ENCODE measurements at places on chromosomes 5 and 9.

DNA sequence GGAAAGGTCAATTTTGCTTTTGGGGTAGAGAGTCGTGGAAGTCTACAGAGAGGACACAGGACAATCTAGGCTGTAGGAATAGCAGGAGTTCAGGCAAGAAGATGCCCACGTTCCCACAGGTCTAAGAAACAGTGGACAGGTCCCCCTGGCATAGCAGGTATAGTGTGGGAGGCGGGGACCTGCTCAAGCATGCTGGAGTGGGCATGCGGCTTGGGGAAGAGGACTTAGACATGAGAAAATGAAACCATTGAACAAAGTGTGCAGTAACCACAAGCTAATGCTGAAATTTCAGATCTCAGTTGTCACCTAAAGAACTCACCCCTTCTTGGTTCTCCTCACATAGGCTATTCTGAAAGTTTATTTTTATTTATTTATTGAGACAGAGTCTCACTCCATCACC lies 142.8 kb upstream of the EFNA5 start:
- no peak for DNase-seq

DNA sequence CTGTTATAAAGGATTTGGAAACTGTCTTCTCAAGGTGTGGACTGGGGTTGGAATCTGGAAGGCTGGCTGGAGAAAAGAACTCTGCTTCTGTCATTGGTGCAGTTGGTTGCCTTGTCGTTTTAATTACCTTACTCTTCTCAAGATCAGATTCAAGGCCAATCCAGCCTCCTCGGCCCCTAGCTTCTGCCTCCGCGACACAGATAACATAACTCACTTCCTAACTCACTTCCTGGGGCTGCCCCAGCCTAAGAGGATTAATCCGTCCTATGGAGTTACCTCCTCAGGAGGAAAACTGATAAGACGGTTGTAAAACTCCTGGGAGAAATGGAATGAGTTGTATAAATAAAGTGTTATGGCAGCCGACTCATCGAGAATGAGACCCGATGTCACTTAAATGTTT lies 389.1 kb upstream of the WWC1 start:
- no peak for DNase-seq

- no peak for DNase-seq
These were observed 87.6 kb upstream of the TMED7 start for GRCh38 chr5:115713408-115713807.

- no peak for DNase-seq
These were observed 159.9 kb downstream of the PPP2R2B start for GRCh38 chr5:146718609-146719008.

DNA sequence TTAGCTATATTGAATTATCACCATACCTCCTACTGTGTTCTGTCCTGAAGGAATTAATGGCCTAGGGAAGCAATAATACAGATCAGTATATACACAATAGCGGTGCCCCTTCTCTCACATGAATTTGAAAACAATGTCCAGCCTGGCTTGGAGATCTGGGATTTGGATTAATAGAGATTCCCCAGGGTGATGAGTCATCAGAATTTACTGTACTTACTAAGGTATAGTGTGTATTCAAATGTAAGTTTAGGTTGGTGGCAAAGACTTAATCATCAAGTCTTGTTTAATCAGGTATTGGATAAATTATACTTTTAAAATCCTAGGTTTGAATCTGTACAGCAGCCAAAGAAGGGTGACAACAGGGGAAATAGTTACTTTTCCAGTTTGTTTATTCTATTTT lies 121.5 kb downstream of the FEM1C start:
- DNase-seq = no peak

DNA sequence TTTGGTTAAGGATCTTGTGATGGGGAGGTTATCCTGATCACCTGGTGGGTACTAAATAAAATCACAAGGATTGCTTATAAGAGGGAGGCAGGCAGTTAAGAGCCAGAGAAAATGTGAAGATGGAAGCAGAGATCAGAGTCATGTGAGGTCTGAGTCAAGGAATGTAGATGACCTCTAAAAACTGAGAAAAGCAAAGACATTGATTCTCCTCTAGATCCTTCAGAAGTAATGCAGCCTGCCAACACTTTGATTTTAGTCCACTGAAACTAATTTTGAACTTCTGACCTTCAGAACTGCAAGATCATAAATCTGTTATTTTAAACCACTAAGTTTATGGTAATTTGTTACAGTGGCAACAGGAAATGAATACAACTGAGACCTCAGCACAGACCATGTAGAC lies 499.0 kb downstream of the GADD45G start:
- DNase-seq = no peak

DNA sequence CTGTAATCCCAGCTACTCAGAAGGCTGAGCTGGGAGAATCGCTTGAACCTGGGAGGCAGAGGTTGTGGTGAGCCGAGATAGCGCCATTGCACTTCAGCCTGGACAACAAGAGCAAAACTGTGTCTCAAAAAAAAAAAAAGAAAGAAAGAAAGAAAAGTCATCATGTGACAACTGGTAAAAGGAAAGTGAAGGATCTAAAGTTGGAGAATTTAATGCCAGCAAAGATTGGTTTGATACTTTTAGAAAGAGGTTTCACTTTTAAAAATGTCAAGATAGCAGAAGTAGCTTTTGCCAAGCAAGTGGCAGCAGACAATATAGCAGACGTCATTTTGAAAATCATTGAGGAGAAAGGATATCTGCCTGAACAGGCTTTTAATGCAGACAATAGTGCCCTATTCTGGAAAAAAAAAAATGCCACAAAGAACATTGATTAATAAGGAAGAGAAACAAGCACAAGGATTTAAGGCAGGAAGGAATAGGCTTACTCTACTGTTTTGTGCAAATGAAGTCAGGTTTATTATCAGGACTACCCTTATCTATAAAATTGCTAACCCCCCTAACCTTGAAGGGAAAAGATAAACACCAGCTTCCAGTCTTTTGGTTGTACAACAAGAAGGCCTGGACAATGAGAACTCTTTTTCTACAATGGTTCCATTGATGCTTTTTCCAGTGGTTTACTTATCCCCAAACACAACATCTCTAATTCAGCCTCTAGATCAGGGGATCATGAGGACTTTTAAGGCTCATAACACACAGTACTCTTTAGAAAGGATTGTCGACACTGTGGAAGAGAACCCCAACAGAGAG lies 12.0 kb downstream of the PKD2L2 start:
- DNase-seq = no peak

GRCh38 chr9:136284311-136284710 lies 19.6 kb downstream of the CCDC187 start:
- no peak for DNase-seq

GRCh38 chr9:126700903-126701812 lies 87.4 kb downstream of the LMX1B start:
- DNase-seq = no peak

DNA sequence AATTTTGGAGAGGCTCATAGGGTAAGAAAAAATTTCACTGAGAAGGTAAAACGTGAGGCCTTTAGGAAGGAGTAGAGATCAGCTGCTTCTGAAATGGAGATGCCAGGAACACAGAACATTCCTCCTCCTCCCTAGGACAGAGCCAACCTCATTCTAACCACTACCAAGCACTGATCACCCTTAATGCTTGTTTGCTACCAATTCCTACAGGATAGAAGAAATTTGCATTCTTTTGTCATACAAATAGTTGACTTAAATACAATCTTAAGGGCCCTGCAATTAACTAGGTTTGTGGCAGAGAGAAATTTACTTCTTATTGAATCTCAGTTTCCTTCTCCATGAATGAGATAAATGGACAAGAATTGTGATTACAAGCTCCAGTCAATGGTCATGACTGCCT lies 780.2 kb upstream of the WWC1 start:
- no peak for DNase-seq

GRCh38 chr5:147332658-147333057 lies 97.8 kb downstream of the STK32A start:
- no peak for DNase-seq

- no peak for DNase-seq
These were observed 28.2 kb downstream of the NMUR2 start for GRCh38 chr5:152376886-152377285.

GRCh38 chr5:30894811-30895210 lies 298.7 kb upstream of the CDH6 start:
- no peak for DNase-seq

- no peak for DNase-seq
These were observed 7.6 kb downstream of the TMEM8B start for GRCh38 chr9:35836595-35836994.

DNA sequence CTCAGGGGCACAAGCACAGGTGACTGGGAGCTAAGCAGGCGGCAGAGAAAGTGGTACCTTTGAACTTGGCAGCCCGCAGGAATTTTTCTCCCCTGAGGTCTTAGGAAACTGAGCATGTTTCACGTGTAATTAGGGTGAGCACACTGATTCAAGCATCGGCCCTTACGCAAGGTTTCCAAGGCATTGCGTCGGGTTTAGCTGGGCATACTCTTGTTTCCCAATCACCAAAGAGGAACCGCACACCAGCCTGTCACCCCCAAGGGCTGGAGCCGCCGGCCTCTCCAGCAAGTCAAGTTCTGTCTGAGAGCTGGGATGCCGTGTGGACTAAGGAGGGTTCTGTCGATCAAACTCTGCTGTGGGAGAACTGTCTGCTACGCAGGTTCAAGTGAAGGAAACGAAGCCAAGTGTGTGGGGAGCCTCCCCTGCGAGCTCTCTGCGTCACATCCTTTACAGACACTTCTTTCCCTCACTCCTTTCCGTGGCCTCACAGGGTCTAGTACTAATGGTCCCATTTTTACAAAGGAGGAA lies 53.0 kb downstream of the ERGIC1 start:
- DNase-seq = no peak

DNA sequence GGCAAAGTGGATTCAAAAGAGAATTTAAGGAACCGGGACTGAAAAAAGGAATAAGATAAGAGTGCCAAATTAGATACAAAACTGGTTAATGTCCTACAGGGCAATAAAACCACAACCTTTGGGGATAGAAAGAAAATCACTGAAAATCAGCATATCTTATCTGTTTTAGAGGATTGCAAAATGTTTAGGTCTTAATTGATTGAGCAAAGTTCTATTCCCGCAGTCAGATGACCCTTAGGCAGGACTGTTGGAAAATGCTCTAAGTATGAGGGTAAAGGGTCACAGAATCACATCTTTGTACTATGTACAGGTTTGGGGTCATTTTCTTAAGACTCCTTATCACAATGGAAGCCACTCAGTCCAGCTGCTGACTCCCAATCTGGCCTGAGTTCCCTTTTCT lies 129.0 kb downstream of the GABBR2 start:
- no peak for DNase-seq

GRCh38 chr9:4381744-4382143 lies 81.9 kb upstream of the GLIS3 start:
- DNase-seq = no peak

GRCh38 chr5:133147815-133148567 lies 96.2 kb downstream of the HSPA4 start:
- DNase-seq = no peak

- no peak for DNase-seq
These were observed 40.4 kb upstream of the GADD45G start for GRCh38 chr9:89564346-89564878.

DNA sequence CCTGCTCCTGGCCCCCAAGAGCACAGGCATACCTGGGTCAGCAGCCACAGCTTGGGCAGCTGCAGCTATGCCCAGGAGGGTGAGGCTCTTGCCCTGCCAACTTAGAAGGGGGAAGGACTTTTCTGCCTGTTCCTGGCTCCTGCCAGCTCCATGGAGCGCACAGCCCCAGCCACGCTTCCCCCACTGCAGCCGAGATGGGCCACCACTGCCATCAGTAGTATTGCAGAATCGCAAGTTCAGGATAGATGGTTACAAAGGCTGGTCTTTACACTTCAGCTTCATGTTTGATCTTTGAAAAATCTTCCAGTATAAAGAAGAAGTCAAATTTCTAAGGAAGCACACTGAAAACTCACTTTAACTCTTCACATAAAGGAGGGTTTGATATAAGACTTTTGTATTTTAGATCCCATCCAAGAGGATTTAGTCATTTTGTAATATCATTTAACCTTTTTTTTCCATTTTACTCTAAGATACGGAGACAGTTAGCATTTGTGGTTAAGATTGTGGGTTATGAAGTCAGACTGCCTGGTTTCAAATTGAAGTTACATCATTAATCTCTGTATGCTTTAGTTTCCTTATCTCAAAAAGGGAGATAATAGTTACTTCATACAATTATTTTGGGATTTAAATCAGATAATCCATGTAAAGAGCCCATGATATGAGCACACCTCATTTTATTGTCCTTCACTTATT lies 81.8 kb downstream of the NLN start:
- no peak for DNase-seq

- DNase-seq = no peak
These were observed 147.1 kb downstream of the MYO10 start for GRCh38 chr5:16788957-16789356.

GRCh38 chr5:140109759-140110645 lies 3.9 kb upstream of the PURA start:
- DNase-seq = no peak

DNA sequence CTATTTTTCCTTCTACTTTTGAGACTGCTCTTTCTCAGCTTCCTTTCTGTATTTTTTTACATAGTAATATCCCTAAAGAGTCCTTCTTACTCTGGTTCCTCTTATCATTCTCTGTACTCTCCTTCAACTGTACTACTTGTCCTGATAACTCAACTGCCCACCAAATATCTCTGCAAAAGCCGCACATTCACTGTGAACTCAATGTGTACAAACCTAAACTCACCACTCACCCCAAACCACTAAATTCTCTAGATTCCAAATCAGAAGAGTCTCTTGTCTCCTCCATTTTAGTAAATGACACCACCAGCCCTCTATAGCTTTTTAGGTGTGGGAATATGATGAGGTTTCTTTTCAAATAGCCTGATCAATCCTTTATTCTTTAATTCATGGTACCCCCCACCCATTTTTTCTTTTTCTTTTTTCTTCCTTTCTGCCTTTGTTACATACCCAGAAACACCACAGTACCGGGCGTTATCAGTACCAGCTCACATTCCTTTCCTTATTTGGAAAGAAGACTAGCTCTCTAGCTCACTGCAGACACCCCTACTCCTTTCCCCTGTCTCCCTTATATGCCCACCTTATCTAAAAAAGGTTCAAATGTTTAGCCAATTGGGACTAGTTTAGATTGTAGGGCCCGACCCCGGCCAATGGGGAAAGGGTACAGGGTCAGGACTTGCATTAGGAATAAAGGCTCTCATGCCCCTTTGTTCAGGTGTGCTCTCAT lies 63.1 kb upstream of the RANBP6 start:
- no peak for DNase-seq

- no peak for DNase-seq
These were observed 3.7 kb upstream of the ZNF510 start for GRCh38 chr9:96781552-96781951.

DNA sequence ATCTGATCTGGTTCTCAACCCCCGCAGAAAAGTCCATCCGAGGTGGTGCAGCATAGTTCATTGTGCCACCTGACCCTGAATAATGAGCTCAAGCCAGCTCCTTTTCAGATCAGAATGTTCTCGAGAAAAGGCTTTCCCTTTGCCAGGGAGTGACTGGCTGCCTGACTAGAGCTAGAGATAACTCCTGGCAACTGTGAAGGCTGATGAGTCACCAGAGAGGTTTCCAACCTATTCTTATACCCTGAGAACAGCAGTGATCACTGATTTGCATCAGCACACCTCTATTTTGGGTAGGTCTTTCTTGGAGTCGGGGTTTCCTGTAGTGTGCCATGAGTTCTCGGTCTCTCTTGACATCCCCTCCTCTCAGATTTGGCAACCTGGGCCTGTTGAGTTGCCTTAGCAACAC lies 127.9 kb downstream of the PIK3R1 start:
- no peak for DNase-seq
